ENCODE measurements at places on chromosomes 13 and 19.

GRCh38 chr19:55594996-55595545 lies 4.2 kb downstream of the FIZ1 start:
- DNase-seq: no peak

DNA sequence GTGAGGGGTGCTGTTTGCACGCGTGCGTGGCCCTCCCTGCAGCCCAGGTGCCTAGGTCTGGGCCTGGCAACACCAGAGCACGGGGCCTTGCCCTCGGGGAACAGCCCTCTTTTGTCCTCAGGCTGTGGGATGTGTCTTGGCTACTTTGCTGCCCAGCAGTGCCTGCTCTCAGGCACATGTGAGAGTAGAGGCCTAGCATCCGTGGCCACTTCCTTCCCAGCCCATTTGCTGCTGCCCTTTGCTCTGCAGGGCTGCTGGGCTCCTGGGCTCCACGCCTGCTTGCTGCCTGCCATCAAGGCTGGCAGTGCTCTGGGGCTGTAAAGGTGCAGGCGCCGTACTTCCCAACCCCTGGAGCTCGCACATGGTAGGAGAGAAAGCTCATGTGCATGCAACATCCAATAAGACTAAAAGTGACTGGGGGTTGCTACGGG lies 46.6 kb downstream of the CAPN12 start:
- DNase-seq: no peak

- peak; percentile 55 for DNase-seq
Observed at GRCh38 chr19:48351341-48351752, 12.4 kb downstream of the TMEM143 start.

DNA sequence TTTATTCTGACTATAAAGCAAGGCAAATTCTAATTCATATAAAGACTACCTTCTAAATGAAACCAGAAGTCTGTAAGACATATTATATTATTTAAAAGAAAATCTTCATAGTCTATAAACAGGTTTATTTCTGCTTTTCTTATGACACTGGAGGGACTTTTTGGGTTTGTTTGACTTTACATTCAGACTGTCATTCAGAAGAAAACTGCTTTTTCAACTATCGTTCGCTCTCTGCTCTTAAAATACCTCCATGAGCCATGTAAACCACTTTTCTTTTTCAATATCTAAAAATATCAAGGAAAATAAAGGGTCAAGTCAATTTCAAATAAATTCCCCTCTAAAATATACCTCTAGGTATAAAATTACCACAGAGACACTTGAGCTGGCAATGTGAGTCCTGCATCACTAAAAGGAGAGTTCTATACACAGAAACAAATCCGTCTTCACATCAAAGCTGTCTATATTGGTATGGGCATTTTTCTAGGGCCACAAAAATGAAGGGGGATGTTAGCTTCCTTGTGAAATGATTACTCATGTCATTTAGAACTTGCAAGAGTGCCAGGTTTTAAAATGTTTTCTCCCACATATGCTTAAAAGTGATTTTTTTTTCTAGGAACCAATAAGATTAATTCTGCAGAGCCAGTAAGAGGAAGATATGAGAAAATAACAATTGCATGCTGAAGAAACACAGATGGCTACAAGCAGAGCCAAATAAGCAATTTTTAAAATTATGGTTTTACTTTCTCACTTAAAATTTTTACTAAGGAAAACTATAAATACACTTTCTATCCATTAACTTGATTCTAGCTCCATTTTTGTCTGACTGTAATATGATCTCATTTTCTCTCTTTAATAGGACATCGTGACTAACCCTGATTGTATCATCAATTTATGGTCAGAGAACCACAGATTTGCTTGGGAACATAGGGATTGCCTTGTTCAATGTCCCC lies 181.8 kb downstream of the TBC1D4 start:
- peak; percentile 19 for DNase-seq

DNA sequence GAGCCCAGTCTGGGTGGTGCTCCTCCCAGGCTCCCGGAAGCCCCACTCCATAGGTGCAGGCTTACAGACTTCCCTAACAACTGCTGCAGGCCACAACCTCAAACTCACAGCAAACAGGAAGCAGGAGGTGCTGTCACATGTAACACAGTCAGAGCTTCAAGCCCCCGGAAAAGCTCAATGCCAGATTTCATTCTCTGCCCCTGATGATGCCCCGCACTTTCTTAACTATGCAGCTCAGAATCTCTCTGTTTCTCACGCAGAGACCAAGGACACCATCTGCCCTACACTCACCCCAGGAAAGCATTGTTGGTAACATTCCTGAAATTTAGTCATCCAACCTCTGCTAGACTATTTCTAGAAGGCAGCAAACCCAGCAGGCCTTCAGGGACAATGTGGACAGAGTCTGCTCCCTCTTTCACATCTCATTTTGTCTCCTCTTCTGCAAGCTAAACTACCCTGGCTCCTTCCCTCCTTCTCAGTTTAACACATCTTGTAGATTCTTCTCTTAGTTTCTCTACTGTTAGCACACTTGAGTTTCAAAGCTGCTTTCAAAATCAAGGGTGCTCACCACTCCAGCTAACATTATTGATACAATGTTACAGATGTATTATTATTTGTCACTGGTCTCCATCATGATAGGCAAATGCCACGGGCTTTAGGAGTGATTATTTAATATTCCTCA lies 162.5 kb downstream of the KCTD12 start:
- peak; percentile 92 for DNase-seq

DNA sequence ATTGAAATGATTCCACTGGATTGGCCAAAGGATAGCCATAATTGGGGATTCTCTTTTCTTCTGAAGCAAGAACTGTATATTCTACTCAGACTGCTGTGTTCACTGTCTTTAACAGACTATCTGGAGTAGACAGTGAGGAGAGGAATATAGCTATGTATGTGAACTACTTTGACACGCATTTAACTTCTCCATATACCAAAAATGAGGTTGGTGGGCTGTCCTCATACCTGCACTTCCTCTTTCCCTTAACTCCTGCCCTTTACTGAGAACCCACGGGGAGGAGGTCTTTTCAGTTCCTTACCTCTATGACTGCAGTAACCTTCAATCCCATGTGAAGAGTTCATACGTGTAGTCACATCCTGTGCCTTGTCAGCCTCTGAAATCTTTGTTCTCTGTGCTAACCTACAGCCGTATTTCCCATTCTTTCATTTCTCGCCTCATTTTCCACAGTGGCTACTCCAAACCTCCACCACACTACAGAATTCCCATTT lies 305.8 kb downstream of the MTUS2 start:
- DNase-seq: no peak

GRCh38 chr19:11821474-11822109 lies 7.5 kb downstream of the ZNF440 start:
- DNase-seq: peak; percentile 25

- no peak for DNase-seq
Observed at GRCh38 chr13:48281556-48281955, 22.0 kb upstream of the RB1 start.

DNA sequence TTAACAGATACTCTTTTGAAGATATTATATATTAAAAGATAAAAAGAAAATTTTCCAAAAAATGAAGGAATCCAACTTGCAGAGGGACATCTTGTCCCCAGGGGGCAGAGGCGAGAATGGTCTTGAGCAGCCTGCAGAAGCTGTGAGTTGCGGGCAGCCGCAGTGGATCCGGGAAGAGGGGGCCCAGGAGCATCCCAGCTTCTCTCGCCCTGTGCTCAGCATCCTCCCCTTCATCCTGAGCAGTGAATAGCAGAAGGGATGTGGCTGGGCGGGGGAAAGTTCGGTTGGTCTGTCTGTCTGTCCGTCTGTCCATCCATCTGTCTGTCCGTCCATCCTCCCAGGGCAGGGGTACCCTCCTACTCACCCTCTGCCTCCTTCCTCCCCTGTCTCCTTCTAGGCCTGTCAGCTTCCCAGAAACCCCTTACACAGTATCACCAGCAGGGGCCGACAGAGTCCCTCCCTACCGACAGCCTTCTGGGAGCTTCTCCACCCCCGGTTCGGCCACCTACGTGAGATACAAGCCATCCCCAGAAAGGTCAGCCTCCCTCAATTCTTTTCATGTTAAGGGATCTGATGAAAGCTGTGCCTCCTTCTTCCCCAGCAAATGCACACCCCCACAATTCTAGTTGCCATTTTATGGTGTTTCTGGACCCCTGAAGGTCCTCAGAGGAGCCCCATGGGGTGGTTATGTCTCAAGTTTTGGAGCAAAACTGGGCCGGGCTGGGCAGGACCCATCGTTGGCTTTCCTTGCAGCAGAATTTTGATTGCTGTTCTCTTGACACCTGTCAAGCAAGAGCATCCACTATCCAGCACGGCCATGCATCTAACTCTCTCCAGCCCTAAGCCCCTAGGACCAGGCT lies 81.6 kb downstream of the DPF1 start:
- DNase-seq: peak; percentile 60

DNA sequence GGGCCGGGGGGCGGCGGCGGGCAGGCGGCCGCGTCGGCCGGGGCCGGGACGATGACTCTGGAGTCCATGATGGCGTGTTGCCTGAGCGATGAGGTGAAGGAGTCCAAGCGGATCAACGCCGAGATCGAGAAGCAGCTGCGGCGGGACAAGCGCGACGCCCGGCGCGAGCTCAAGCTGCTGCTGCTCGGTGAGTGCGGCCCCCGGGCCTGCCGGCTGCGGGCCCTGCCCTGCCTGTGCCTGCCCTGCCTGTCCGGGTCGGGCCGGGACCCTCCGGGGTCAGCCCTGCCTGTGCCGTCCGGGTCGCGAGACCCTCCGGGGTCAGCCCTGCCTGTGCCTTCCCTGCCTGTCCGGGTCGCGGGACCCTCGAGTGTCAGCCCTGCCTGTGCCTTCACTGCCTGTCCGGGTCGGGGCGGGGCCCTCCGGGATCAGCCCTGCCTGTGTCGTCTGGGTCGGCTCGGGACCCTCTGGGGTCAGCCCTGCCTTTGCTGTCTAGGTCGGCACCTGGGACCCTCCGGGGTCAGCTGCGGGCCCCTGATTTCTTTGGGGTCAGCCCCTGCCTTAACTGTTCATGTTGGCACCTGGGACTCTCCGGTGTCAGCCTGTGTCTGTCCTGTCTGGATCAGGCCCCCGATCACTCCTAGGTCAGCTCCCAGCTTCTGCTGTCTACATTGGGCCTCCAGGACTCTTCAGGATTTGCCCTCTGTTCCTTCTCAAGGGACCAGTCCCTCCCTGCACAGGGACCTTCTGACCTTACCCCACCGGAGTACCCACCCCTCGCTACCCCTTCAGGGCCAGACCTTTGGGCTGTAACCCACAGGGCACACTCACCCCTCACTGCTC lies 659 bp downstream of the GNA11 start:
- DNase-seq: no peak

- peak; percentile 68 for DNase-seq
Observed at GRCh38 chr13:30114571-30115256, 192.6 kb downstream of the KATNAL1 start.

GRCh38 chr13:44746690-44747089 lies 170.6 kb upstream of the TSC22D1 start:
- no peak for DNase-seq

GRCh38 chr13:80499536-80500290 lies 158.8 kb upstream of the SPRY2 start:
- no peak for DNase-seq

GRCh38 chr19:58154287-58154678 lies 3.7 kb upstream of the ZNF329 start:
- peak; percentile 16 for DNase-seq
